ENCODE measurements at places on chromosomes 2 and 18.

- no peak for DNase-seq
Measured at GRCh38 chr2:86000938-86001312, 104.8 kb downstream of the POLR1A start.

- peak; percentile 75 for DNase-seq
Measured at GRCh38 chr2:70029814-70030409, 57.4 kb upstream of the PCBP1 start.

DNA sequence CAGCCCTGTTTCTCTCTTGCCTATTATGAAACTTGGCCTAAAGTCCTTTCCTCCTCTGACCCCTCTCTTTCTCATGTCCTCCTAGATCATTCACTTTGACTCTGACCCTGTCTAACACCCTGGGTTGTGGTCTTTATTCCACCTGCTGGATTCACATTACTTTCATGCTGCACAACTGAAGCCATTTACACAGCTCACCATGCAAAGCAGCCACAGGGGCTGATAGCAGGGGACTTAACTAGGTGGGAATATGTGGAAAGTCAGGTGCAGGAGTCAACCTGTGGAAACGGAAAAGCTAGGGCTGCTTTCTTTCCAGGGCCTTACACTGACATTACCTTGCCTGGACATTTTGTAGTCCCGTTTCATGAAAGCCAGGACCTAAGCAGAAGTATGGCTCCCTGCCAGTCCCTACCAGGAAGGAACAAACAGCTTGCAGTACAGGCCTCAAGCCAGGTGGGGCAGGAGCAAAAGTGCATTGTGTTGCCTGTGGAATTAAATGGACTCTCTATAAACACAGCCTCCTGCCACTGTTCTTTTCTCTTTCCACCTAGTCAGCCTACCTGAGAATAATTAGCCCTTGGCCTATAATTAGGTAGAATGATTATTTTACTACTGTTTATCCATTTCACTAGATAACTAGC, 11.8 kb downstream of the MAPRE3 start:
- DNase-seq, result no peak

GRCh38 chr2:218631837-218632236, 24.1 kb downstream of the PLCD4 start:
- no peak for DNase-seq

DNA sequence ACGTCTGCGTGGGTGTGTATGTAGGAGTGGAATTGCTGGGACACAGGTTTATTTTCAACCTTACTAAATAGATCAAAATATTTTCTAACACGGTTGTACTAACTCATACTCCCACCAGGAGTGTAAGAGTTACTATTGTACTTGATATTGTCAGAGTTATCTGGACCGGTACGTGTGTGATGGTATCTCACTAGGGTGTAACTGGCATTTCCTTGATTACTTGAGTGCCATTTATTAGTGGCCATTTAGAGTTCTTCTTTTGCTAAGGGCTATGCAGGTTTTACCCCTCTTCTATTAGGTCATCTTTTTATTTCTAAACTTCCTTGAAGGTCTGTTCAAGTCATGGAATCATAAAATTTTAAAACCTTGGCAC, 33.5 kb downstream of the CENPO start:
- DNase-seq, result no peak

DNA sequence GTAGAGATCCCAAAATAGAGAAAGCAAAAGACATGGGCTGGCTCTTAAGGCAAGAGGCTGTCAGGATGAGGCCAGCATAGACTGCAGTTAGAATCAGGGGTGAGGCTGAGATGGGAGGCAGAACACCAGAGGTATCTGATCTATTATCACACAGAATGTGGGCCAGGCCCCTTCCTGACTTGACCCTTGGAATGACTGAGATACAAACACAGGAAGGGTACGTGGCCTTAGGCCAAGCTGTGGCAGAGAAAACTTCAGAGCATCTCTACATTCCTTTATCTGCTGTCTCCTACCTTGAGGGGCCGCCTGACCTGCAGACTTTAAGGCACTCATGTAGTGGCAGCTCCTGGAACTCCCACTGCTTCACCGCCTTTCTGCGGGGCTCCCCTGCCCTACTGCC, 28.4 kb downstream of the TMEM17 start:
- DNase-seq, result no peak

DNA sequence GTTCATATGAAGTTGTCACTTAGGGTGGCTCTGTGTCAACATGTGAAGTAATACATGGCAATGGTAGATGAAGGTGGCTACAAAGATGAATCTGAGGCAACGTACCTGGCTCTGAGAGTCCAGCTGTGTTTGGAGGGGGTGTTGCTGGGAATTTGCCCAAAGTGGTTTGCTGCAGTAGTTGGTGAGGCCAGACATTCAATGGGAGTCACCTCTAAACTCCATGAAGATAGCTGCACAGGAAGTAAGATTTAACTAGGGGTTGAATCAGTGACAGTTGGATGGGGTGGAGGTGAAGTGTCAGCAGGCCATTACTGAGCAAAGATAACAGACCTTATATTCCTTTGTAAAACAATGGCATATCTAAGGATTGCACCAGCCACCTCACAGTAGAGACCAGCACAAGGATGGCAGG, 71.8 kb downstream of the NUP35 start:
- DNase-seq, result no peak

DNA sequence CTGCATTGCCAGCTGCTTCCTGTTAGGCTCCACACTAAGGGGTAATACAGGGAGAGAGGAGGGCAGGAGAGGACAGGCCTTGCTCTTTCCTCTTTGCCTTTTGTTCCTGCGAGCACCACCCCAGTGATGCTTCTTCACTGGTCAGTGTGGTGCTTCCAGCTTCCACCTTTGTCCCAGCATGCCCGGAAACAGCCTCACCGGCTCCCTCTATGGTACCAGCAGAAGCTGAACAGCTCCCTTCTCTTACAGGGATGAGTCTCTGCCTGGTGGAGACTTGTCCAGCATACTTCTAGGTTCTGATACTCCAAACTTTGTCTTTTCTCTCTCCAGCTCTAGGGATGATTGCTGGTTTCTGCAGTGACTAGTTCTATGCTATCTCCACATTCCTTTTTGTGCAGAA, 413.3 kb downstream of the TSN start:
- no peak for DNase-seq

DNA sequence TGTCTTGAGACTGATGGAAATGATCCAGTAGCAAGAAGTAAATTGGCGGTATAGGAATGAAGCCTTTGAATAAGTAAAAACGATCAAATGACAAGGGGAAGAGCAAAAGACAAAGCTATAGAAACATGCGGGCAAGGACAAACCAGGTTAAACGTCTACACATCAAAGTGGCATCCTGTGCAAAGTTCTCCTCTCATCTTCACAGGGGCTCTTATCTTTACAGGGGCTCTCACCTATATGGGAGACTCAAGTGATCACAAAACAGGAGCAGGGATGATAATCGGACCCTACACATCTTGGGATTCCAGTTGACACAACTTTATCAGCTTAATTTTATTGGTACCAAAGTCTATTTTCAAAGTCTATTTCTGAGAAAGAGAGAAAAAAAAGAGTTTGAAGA, 1778.9 kb upstream of the CELF4 start:
- no peak for DNase-seq

- DNase-seq, result no peak
Measured at GRCh38 chr18:12645254-12645653, 12.7 kb downstream of the SPIRE1 start.

- DNase-seq, result no peak
Measured at GRCh38 chr2:159002462-159003111, 34.1 kb downstream of the TANC1 start.

- DNase-seq, result no peak
Measured at GRCh38 chr18:39057423-39058064, 1491.9 kb upstream of the CELF4 start.
